Esophagus muscularis mucosa (tissue), 4 donors: ENCODE measurements at places on chromosomes 5 and 9. TPM values are rescaled to one million over a fixed set of nuclear protein-coding genes. Genes with fewer than 3 reads are reported as not detected.

DNA sequence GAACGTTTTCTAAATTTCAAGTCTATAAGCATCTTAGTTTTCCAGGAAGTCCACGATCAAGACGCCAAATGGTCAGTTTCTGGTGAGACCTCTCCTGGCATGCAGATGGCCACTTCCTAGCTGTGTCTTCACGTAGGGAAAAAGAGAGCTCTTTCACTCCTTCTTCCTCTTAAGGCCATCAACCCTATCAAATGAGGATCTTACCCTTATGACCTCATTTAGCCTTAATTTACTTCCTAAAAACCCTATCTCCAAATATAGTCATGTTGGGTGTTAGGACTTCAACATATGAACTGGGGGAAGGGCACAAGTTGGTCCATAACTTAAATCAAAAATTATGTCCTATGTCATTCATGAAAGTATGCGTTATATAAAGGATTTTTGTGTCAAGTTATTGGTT, 229.5 kb downstream of the ARL15 start:
- DNase-seq = no peak

GRCh38 chr5:98635656-98636055, 137.8 kb upstream of the RGMB start:
- DNase-seq = no peak

DNA sequence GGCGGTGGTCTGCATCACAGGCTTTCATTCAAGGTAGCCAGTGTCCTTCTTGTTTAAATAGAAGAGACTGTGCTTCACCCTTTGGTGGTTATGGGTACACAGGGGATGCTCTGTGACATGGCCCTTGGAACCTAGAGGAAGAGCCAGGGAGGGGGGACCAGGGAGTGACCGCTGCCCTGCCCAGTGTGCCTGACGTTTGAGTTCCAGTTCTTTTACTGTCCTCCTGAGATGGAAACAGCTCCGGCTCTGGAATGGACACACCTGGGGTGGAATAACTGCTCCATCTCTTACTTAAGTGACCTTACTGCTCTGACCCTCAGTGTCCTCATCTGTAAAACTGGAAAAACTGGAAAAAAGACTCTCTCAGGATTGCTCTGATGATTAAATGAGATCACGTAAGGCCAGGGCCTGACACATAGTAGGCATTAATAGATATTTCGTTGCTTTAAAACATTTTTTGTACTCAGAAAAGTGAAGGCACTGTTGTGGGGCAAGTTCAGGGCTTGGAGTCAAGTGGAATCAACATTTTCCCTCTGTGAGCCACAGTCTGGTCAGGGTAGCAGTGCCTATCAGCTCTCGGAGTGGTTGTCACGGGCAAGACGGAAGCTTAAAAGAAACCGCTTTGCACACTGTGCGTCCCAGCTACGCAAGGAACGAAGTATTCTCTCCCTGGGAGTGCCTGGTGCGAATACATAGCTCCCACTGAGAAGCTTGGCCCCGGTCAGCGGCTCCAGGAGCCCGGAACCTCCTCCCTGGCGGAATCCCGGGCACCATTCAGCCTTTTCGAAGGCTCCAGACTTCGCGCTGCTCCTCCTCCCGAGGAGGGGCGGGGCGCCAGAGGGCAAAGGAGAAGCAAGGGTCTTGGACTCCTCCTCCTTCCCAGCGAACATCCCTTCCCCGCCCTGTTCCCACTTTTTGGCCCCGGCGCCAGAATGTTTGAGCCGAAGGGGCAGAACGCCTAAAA, 5.8 kb downstream of the POU4F3 start:
- DNase-seq = no peak

DNA sequence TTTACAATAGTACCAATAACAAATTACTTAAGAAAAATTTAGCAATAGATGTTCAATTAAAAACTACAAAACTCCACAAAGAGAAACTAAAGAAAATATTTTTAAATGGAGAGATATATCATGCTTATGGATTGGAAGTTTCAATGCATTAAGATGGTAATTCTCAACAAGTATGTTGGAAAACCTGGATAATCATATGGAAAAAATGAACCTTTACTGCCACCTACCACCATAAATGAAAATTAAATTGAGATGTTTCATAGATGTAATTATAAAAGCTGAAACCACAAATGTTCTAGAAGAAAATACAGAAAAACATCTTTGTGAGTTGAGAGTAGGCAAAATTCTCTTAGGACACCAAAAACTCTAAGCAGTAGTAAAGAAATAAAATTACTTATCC, 121.7 kb downstream of the ANKRD18B start:
- DNase-seq = no peak

Gene ALDH1A1
- 66.4 TPM for total RNA-seq

Gene ZNF608
- 33.4 TPM for total RNA-seq

DNA sequence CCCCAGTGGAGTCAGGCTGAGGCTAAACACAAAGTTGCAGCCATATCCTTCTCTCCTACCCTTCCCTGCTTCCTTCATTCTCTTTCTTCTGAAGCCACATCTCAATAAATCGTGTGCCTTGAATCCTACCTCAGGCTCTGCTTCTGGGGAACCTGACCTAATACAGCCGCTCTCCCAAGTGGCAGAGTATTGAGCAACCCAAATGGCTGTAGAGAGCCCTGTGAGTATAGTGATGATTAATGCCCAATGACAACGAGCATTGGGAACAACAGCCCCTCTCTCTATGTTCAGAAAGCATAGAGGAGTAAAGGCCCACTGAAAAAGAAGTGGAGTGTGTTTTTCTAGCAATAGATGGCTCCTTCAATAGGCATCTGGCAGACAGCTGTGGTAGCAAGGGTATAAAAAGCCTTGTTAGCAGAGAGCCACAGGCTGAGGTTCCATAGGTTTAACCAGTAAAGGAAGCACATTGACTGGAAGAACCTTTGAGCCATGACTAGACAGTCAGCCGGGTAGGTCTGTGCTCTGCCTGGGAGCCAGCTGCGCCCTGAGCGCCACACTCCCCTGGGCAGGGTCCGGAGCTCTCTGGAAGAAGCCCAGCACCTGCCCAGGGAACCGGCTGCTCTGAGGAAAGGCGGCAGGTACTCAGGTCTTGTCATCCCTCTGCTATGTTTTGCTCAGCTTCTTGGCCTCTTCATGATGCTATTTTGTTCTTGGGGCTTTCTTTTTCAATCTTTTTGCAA, 22.6 kb upstream of the HSPA9 start:
- no peak for DNase-seq

- no peak for DNase-seq
Observed at GRCh38 chr5:149644629-149645028, 63.3 kb downstream of the ARHGEF37 start.

DNA sequence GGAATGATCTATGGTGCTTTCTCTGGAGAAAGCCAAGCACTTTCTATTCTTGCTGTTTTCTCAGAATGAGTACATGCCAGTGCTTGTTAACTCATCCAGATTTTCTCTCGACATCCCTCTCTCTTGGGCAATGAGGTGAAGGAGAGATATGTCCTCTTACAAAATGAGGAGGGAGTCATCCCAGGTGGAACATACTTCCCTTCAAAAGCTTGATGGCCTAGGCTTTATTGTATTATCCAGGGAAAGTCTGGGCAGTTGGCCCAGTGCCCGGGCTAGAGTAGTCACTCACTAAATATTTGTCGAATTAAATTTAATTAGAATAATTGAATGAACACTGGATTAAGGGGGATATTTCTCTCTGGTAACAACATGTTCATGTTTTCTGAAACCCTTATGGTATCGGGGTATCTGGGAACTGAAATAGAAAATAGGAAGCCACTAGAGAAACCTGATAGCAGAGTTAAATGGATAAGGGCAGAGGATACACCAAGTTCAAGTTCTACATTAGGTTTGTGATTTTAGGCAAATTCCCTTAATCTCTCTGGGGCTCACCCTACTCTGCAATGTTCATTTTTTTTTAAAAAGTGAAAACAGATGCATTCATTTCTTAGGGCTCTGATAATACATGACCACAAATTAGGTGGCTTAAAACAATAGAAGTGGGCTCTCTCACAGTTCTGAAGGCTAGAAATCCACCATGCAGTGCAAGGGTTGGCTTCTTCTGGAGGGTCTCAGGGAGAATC, 99.6 kb downstream of the LIFR start:
- no peak for DNase-seq

DNA sequence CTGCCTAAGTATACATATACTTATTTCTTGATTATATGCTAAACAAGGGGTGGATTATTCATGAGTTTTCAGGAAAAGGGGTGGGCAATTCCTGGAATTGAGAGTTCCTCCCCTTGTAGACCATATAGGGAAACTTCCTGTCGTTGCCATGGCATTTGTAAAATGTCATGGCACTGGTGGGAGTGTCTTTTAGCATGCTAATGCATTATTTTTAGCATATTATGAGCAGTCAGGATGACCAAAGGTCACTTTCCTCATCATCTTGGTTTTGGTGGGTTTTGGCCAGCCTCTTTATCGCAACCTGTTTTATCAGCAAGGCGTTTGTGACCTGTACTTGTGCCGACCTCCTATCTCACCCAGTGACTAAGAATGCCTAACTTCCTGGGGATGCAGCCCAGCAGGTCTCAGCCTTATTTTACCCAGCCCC, 80.9 kb downstream of the ALDH7A1 start:
- DNase-seq = no peak

Gene MSX2
- 2.3 TPM for total RNA-seq

- DNase-seq = no peak
Observed at GRCh38 chr5:181235323-181235688, 8.4 kb downstream of the RACK1 start.

Gene CDH9
- total RNA-seq = not detected

DNA sequence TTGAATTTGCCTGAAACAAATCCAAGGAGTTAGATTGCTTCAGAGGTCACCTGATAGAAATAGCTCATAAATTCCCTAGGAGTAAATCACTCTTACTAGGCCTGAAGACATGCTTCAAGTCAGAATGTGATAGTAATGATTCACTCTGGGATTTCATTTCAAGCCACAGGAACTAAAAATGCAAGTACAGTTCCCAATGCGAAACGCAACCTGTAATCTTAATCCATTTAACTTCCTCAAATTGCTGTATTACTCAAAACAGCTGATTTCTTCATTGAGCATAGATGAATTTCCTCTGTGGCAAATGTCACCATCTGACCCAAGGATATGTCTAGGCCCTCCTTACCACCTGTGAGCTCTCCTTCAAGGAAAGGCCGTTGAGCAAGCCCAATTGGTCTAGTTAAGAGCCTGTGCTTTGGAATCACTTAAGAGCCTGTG, 32.1 kb upstream of the IL6ST start:
- no peak for DNase-seq

Gene HMMR
- 0.57 TPM for total RNA-seq

Gene MAMDC4
- total RNA-seq = 2.1 TPM

Gene PLAC8L1
- total RNA-seq = not detected

Gene TOPORS
- 21.2 TPM for total RNA-seq

Gene SPINK6
- total RNA-seq = not detected

Gene TMC1
- total RNA-seq = not detected

- DNase-seq = no peak
Observed at GRCh38 chr5:164860896-164861295, 1355.5 kb downstream of the MAT2B start.

GRCh38 chr5:39843767-39844166, 419.0 kb upstream of the DAB2 start:
- no peak for DNase-seq

DNA sequence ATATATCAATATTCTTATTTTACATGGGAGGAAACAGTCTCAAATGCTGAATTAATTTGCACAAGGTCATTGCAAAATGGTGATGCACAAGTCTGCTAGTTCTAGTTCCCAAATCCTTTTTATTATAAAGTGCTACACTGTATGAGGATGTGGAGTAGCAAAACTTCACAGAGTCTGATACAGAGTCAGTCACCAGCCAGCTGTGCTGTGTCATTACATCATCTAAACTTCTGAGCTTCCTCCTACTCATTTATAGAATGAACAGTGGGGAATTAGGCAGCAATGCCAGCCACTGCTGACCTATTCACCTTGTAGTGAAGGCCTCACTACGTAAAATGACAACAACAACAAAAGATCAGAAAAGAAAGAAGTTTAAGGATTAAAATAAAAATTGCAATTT, 357.8 kb downstream of the TMEM167A start:
- DNase-seq = no peak

Gene FOXD1
- 5.0 TPM for total RNA-seq

Gene FOXD4
- 0.33 TPM for total RNA-seq

GRCh38 chr5:57072218-57072892, 101.5 kb upstream of the GPBP1 start:
- no peak for DNase-seq

- no peak for DNase-seq
Observed at GRCh38 chr5:173719731-173720082, 103.3 kb upstream of the BOD1 start.

GRCh38 chr5:33905381-33905780, 13.6 kb upstream of the ADAMTS12 start:
- DNase-seq = no peak

DNA sequence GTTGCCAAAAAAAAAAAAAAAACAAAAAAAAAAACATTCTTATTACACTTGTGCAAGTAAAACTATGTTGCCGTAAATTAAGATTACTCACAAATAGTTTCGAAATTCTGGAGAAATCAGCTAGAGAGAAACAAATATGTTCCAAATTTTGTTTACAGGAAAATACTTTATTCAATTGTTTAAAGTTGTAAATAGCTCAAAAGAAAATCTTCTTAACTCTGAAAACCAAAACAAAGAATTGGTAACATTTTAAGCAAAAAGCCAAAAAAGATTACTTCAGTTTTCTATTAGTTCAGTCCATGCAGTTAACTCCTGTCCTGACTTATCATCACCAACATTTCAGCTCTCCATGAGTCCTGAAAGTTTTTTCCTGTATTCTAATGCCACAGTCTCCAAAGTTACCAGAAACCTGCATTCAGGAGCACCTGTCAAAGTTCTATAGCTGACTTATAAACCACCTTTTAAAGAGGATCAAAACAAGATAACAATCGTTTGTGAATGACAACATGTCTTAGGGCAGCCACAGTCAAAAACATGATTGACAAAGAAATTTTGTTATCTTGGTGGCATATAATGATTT, 194.1 kb downstream of the RANBP17 start:
- no peak for DNase-seq

GRCh38 chr9:37324261-37324683, 98.2 kb upstream of the GRHPR start:
- no peak for DNase-seq

GRCh38 chr9:134597041-134597913, 44.3 kb upstream of the COL5A1 start:
- DNase-seq = peak; percentile 68

GRCh38 chr5:36792560-36793180, 83.9 kb upstream of the NIPBL start:
- no peak for DNase-seq

- no peak for DNase-seq
Observed at GRCh38 chr9:68493958-68494577, 46.6 kb downstream of the TMEM252 start.
